T follicular helper cell (primary cell): ENCODE measurements at places on chromosomes 12 and 14.

GRCh38 chr12:94731733-94732360 is 81.5 kb upstream of the TMCC3 start:
- no peak for DNase-seq

GRCh38 chr14:67963960-67964812 is 144.6 kb downstream of the RAD51B start:
- DNase-seq: no peak

DNA sequence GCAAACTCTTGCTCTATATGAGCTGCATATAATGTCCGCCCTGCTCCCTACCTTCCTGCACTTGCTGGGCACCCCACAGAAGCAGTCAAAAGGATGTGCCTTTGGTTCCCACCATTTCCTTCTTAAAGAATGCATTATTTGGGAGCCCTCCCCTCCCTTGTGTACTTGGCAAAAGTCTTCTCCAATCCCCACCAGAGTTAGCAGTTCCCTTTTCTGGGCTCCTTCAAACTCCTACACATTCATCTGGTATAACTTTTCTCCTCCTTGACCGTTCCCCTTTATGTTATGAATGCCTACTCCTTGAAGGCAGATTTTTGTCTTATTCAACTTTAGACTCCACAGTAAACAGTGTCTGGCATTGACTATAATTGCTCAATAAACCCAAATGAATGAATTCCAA is 27.8 kb downstream of the AREL1 start:
- DNase-seq: no peak

DNA sequence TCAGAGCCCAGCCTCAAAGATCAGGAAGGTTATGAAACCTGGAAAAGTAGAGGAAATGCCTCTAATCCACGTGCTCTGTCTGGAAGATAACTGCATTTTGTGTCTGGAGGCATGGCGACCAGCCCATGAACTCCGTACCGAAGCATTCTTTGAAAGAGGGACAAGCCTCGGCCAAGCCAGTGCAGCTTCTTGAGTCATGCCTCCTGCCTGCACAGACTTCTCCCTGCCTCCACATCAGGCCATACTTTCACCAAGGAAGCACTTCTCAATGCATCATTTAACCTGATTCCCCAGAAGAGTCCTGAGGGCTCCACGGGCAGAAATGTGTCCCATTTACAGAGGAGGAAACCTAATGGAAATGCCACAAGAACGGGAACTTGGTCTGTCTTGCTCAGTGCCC is 3.4 kb downstream of the ACTN1 start:
- no peak for DNase-seq

DNA sequence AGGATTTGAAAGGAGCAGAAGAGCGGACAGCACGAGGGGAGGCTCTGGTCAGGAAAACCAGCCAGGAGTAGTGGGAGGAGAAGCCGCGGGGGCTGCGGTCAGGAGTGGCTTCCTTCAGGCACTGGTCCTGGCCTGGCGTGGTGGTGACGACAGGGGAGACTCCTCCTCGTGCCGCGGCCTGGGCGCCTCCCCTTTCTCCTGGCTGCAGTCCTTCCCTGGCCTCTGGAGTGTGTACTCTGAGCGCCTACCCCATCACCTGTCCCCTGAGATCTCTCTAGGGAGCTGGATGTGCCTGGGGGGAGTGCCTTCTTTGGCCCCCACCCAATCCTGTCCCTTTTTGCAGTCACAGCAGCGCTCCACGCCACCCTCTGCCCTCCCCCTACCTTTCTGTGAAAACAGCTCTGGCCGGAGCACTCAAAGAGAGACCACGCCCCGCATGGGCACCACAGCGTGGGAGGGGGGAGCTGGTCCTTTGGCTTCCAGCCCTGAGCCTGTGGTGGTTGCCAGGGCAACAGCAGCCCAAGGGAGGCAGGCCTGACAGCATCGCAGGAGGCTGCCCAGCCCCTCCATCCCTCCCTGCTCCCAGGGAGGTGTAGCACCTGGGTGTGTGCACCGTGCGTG is 125.9 kb downstream of the CALM1 start:
- DNase-seq: no peak

- DNase-seq: no peak
Measured at GRCh38 chr12:6843118-6843902, 2.6 kb downstream of the GNB3 start.
